Foreskin fibroblast (primary cell): ENCODE measurements at places on chromosomes 12 and 14.
A peak's percentile ranks its signal among the peaks of the same experiment; 100 is the strongest.

GRCh38 chr12:123478762-123479161, 20.8 kb downstream of the SNRNP35 start:
- peak; percentile 24 for DNase-seq

DNA sequence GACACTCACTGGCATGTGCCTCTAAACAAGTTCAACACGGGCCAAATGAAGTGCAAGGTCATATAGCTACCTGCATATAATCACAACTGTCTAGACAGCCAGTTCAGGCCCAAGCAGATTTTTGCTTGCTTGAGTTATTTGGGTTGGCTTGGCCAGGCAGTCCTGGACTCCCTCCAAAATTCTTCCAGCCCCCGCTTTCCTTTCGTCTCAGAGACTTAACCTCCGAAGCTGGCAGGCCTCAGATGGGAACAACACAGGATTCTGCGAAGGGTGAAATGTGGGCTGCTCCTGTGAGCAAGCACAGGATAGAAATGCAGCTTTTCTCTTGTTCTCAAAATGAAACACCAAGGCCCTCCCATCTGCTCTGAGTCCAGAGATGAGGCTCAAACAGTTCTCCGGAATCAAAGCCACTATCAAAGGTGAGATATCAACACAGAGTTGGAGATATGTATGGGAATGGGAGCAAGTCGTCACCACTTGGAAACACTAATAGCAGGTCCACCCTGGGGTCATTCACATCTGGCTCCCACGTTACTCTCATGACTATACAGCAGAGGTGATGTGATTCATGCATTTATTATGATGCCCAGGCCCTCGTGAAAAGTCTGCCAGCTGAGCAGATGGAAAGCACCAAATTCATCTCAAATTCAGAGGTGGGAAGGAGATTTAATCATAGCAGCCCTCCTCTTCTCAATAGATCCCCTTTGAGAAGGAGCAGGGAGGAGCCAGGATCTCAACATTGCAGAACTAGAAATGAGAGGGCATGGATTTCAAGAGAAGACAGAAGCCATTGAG, 389.8 kb downstream of the NUAK1 start:
- peak; percentile 5 for DNase-seq

- DNase-seq: no peak
Measured at GRCh38 chr12:104462931-104463339, 6.2 kb downstream of the CHST11 start.

- no peak for DNase-seq
Measured at GRCh38 chr14:31990926-31991572, 86.1 kb upstream of the ARHGAP5 start.

DNA sequence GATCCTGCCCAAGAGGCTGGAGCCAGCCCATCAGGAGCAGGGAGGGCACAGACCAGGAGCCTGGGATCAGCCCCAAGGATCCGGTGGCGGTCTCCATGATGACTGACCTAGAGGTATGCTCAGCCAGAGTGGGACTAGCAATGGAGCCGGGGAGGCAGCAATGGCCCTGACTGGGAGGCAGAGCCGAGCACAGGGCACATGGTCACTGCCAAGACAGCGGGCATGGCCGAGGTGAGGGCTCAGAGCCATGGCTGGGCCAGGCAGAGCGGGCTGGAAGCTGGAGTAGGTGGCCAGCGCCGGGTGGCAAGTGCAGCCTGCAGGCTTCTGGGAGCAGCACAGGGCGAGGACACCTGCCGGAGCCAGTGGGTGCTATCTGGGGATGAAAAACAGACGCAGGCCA, 259.3 kb downstream of the BCL11B start:
- DNase-seq: no peak

- no peak for DNase-seq
Measured at GRCh38 chr12:30578426-30578825, 117.2 kb downstream of the IPO8 start.

DNA sequence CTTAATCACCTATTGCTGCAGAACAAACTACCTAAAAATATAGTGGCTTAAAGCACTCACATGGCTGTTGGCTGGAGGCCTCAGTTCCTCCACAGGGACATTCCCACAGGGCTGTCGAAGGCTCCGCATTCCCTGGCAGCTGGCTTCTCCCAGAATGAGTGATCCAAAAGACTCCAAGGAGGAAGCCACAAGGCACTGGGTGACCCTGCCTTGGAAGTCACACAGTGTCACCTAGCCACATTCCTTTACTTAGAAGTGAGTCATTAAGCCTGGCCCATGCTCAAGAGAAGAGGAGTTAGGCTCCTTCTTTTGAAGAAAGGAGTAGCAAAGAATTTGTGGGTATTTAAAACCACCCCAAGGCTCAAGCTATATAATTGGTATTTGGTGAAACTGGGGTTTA, 63.9 kb upstream of the MAP1LC3B2 start:
- peak; percentile 38 for DNase-seq

GRCh38 chr12:105092336-105092735, 8.1 kb upstream of the ALDH1L2 start:
- no peak for DNase-seq

GRCh38 chr12:70436836-70437235, 70.7 kb downstream of the KCNMB4 start:
- DNase-seq: no peak

GRCh38 chr14:50529288-50530179, 2.8 kb downstream of the MAP4K5 start:
- no peak for DNase-seq

GRCh38 chr14:47524524-47524923, 150.9 kb downstream of the MDGA2 start:
- no peak for DNase-seq

- no peak for DNase-seq
Measured at GRCh38 chr14:100915560-100915959, 12.0 kb upstream of the RTL1 start.

DNA sequence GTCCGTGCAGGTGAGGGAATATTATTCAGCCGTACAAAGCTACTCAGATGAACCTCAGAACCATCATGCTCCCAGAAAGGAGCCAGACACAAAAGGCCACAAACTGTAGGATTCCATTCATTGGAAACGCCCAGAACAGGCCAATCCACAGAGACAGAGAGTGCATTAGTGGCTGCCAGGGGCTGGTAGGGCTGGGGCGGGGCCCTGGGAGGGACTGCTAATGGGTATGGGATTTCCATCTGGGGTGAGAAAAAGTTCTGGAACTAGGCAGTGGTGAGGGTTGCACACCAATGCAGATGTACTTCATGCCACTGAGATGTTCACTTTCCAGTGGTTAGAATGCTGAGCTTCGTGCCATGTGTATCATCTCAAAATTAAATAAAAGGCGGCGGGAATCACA, 101.1 kb downstream of the RFLNA start:
- DNase-seq: peak; percentile 54

- peak; percentile 73 for DNase-seq
Measured at GRCh38 chr12:77947330-77947729, 116.6 kb downstream of the NAV3 start.

GRCh38 chr12:86551146-86551571, 295.0 kb upstream of the MGAT4C start:
- no peak for DNase-seq

GRCh38 chr14:102906616-102907302, 15.7 kb upstream of the AMN start:
- DNase-seq: no peak

DNA sequence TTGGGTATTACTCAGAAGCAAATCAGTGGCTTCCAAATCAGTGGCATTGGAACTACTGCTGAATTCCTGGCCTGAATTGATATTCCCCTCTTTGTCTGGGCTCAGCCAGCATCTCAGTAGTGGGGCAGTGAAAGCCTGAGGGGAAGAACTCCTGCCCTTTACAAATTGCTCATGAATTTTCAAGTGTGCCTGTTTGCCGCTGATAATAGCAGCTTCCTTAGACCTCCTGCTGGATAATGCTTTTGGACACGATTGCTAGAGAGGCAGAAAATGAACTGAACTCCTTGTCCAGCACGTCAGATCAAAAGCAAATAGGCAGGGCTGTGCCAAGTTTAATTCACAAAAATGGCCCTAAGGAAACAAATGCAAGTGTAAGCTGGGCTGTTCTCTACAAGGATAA, 91.3 kb upstream of the GZMB start:
- no peak for DNase-seq

GRCh38 chr12:45268672-45269411, 52.9 kb downstream of the ANO6 start:
- peak; percentile 92 for DNase-seq

- peak; percentile 83 for DNase-seq
Measured at GRCh38 chr12:124568431-124569374, 1.3 kb upstream of the NCOR2 start.

- peak; percentile 14 for DNase-seq
Measured at GRCh38 chr12:88870000-88870737, 289.9 kb upstream of the KITLG start.

DNA sequence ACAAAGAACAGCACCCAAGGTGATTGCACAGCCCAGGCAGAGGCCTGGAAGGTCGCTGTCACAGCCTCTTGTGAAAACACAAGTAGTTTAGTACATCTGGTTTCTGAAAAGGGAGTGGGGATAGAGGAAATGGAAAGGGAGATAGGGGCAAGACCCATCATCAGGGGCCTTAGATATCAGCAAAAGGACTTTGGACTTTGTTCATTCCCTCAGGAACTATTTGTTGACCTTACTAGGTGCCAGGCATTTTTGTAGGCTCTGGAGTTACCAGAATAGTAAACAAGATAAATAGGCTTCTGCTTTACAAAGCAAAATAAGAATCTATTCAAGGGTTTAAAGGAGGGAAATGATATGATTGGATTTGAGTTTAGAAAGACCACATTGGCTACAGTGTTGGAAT, 199.4 kb upstream of the CDKN3 start:
- no peak for DNase-seq

- peak; percentile 54 for DNase-seq
Measured at GRCh38 chr12:49482095-49483051, 56.5 kb upstream of the KCNH3 start.

DNA sequence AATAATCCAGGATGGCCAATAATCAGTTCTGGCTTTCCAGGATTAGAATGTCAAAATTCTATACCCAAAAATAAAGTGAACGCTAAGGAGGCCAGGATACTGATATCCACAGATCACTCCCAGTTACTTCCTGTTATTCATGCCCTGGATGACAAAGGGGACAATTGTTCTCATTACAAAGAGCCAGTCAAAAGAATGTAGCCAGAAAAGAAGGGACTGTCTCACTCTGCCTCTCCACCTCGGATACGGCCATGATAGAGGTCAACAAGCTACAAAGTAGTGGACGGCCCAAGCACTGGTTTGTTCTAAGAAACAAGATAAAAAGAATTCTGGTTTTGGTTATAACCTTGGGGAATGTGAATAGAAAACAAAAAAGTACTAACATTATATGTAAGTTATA, 116.1 kb upstream of the ATF7IP start:
- no peak for DNase-seq

- DNase-seq: peak; percentile 75
Measured at GRCh38 chr12:86727160-86727559, 471.0 kb upstream of the MGAT4C start.

- no peak for DNase-seq
Measured at GRCh38 chr12:113092607-113093408, 36.3 kb downstream of the DTX1 start.

DNA sequence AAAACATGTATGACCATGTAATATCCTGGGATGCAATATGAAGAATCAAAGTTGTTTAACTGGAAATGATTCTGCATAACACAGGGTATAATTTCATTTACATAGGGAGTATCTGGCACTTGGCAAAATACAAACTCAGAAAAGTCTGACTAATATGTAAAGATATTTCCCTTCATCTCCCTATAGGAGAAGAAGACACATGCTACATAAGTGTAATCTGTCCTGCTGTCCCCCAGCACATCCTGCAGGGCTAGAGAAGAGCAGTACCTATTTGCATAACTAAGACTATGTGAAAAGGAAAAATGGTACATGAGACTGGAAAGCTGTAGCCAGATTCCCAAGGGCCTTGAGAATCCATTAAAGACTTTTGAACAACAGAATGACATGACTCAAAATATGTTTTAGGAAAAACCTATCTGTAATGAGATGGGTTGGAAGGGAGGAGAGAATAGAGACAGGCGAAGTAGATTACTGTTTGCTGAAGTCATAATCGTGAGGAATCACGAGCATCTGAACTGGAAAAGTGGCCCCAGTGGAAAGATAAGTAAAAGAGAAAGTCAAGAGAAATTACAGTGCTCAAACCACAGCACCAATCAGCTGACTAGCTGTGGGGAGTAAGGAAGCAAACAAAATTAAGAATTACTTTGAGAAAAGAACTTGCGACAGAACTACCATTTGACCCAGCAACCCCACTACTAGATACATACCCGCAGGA, 155.1 kb upstream of the HMGA2 start:
- no peak for DNase-seq

DNA sequence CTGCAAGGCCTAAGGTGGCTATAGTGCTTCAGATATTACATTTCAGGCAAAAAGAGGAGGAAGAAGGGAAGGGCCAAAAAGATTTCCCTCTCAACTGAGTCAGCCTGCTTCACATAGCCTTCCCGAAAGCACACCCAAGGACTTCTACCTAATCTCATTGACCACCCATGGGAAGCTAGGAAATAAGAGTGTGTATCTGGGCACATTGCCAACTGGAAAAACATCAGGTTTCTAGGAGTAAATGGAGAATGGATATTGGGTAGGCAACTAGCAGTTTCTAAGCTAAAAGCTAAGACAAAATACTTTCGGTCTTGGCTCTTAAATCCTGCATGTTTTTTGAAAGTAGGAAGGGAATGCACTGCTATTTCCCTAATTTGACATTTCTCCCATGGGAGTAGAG, 221.7 kb upstream of the GRIP1 start:
- no peak for DNase-seq

DNA sequence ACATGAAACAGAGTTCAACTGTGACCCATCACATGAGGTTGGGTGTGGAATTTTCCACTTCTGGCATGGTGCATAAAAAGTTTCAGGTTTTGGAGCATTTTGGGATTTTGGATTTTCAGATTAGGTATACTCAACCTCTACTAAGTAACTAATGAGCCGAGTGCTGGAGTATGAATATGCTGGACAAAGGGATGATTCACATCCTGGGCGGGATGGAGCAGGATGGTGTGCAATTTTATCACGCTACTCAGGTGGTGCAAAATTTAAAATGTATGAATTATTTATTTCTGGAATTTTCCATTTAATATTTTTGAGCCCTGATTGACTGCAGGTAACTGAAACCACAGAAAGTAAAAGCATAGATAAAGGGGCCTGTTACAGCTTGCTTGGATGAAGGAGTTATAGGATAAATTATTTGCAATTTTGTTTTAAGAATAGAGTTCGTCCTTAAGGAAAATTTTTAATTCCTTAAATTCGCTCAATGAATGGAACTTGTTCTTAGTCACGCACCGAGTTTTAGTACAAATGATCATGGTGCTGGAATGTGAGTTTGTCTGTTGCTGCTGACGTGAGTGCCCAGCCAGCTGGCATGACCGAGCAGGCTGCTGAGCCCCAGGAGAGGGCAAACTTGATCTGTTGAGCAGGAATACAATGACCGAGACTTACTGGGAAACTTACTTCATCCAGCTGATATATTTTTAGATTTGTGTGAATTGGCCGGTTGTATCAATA, 176.3 kb downstream of the ESR2 start:
- DNase-seq: peak; percentile 78
